ENCODE measurements at places on chromosomes 4 and X.

DNA sequence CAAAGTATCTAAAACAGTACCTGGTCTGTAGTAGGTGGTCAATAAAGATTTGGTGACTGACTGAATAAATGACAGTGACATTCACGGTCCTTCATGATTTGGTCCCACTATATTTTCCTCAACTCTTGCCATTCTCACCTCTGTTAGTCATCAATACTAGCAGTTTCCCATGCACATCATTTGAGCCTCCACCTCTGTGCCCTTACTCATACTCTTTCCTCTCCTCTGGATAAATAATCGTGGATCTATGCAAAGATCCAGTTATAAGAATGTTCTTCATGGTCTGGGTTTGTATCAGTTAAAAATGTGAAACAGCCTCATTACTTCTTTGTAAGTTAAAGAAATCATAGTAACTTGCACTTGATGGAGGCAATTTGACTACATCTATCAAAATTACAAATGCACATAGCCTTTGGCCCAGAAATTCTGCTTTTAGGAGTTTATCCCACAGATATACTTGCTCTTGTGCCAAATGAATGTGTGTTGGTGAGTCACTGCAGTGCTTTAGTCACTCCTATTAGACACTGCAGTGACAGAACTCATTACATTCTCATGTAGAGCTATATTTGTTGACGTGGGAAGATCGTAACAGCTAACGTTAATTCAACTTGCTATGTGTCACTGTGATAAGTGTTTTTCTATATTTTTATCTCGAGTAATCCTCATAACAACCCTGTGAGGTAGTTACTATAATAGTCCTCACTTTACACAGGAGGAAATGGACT is 121.9 kb upstream of the SMIM10 start:
- DNase-seq, result no peak

DNA sequence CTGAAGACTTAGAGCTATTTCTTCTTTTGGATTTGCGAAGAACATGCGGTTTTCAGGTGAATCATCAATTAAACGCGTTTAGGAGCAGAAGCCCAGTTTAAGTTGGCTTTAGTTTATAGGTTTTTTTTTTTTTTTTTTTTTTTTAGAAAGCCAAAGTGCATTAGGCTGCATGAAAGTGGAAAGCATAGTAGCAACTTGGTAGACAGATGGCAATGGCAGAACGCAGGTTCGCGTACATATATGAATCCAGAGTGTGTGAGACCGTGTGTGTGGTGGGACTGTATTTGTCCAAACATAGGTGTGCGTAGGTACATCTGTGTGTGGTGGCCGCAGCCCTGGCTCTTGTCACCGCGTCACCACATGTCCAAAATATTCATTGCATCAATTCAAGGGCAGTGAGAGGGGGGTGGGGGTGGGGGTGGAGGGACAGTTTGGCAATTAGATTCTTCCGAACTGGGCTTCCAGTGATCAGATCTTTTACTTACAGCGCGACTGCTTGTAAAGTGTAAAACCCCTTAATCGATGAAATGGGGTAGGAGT is 901 bp downstream of the JADE1 start:
- DNase-seq, result no peak

- no peak for DNase-seq
Measured at GRCh38 chr4:168558599-168558998, 61.7 kb downstream of the PALLD start.

DNA sequence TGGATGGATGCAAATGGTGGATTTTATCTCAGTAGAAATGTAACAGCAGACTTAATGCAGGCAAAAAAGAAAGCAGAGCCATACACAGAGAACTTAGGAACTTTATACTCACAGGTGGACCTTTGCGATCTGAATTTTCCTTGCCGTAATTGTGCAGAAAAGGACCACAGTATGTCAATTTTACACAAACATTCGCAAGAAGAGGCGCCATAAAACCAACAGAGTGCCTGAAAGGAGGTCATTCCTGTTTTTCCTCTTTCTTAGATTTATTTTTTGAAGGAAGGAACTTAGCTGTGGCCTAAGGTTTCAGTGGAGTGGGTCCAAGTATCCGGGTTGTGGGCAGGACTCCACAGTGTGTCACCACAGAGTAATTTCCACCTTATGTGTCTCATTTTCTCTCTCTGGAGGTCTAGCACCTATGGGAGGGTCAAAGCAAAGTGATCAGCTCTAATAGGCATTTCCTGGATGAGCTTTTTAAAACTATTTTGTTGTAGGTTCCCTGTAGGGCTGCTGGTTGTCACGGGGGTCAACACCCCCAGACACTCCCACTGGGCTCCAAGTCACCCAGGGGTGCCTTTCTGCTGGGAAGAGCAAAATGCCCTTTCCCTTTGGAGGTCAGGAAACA is 24.7 kb upstream of the PBDC1 start:
- no peak for DNase-seq

DNA sequence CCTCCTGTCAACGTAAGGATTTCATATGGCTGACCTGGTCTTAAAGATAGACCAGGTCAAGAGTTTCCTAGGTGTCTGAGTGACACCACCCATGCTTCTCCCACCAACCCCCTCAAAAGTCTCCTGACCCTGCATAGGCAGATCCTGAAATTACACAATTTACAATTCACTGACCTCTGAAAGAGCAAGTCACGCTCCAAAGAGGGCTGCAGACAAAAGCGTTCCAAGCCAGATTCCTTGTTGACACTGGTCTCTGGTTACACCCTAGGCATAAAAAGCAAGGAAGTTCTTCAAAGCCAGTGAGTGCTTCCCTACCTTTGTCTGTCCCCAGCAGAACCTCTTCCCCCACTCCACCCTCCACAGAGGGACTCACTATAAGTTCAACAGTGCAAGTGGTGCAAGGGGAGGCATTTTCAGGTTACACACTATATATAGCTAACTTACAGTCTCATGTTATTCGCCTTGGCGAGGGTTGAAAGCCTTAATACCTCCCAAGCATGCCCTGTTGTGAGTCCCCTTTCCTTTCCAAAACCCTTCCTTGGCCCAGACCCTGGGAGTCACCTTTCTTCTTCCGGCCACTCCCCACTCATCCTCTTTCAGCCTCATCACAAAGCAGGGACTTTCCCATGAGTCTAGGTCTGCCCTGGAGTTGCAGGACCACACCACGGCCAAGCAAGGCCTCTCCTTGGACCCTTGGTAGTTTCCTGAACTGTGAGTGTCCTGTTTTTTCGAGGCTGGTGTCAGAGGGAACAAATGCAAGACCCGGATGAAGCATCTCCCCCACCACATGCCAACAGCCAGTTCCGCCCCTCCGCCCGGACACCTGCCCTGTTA is 58.0 kb upstream of the KLF3 start:
- no peak for DNase-seq

DNA sequence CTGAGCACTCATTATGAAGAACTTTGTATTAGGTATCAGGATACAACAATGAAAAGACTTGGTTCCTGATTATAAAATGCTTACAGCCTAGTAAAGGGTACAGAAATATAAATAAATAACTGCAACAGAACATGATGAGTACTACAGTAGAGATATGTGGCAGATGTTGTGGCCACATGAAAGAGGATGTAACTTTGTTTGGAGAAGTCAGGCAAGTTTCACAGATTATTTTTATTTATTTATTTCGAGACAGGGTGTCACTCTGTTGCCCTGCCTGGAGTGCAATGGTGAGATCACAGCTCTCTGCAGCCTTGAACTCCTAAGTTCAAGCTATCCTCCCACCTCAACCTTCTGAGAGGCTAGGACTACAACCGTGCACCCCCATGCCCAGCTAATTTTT is 15.8 kb upstream of the UBE2K start:
- DNase-seq, result no peak

GRCh38 chrX:30151964-30152363 is 63.4 kb upstream of the MAGEB2 start:
- DNase-seq, result no peak

DNA sequence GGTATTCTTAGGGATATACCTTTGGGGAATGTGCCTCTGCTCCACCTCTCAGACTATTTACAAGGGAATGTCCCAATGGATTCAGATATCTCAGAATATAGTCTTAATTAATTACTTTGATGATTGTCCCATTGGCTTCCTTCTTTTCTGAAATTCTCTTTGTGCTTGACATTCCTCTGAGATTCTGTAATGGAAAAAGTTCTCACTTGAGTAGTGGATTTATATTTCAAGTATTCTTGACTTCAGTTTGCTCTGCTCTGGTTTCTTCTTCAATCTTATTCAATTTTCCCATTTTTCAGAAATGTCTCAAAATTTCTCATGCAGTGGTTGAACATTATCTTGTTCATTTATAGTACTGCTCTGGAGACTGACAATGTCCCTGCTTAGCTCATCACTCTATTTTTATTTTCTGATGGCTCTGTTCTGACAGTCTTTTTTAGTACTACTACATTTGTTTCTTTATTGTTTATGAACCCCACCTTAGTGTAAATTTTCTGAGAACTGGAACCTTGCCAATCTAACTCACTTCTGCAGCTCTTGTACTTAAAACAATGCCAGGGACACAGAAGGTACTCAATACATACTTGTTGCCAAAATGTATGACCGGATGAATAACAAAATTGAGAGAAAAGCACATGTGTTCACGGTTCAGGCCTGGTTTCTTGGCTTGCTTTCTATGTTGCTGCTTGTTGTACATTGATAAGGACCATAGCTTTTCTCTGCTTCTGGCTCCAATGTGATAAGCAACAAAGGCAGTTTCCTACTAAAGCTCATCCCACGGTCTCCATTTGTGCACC is 471.7 kb downstream of the GASK1B start:
- DNase-seq, result no peak

- no peak for DNase-seq
Measured at GRCh38 chrX:118538386-118538785, 42.8 kb downstream of the DOCK11 start.

DNA sequence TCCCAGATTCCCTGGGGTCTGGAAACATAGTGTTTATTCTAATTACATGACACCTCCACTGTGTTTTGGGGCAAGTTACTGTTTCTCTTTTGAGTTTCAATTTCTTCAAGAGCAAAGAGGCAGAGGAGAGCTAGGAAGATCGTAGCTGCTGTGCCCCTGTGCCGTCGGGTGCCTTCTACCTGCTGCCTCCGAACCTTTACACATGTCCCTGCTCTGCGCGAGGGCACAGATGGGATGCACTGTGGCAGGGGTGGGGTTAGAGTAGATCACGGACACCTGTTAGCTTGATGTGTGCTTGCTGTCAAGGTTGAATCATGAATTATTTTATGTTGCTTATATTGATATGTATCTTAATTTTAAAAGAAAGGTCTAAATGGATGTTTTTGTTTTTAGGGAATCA is 71.1 kb upstream of the MSANTD1 start:
- DNase-seq, result no peak

DNA sequence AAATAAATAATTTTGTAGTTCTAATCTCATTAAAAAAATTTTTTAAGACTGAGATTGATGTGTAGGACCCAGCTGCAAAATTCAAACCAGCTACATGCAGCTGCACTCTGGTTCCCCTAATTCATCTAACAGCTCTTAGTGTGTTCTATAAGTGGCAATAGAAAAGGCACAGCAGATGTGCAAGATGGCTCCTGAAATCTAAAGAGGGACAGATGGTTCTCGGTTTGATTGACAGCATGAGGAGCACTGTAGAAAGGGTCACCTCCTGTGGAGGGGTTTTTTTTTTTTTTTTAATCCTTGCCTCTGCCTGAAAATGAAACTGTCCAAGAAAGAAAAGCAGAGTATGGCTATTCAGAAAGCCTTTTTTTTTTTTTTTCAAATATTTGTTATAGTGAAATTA is 16.9 kb upstream of the OCIAD1 start:
- DNase-seq, result no peak

- no peak for DNase-seq
Measured at GRCh38 chrX:110004215-110004614, 1.3 kb downstream of the TMEM164 start.

- no peak for DNase-seq
Measured at GRCh38 chr4:104492183-104492771, 2.4 kb downstream of the CXXC4 start.

DNA sequence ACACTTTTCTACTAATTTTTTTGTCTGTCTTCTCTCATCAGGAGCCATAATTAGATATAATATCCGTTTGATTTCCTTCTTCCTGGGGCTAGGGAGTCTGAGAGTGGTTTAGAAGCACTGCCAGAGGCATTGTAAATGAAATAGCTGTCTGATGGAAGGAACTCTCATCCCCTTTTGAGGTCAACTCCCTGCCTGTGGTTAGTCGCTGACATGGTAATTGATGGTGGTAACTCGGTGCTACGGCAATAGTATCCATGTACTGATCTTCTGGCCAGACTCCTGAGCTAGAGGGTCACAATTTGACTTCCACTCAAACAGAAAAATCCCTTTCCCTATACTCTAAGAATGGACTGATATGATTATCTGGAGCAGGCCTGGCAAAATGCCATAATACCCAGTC is 108.1 kb upstream of the TRPC5 start:
- DNase-seq, result no peak

DNA sequence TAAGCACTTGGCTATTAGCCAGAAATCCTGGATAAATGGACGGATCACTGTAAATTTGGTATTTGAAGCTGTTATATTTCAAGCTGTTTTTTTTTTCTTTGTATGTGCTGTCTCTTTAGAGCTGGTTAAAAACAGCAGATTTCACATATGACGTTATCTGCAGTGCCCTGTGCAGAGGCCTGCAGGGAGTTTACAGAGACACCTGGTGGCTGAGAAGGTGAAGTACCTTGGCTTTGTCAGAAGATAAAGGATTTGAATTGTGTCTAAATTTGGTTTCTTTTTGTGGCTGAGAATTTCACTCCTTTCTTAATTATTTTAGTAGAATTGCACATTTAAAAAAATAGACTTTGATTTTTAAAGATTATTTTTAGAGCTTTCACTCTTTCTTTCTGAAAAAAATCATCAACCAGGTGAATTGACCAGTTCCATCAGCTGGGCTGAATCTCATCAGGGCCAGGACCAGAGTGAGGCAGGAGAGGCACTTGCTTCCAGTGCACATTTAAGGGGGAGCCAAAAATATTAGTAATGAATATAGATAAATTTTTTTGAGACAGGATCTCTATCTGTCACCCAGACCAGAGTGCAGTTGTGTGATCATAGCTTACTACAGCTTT is 9.6 kb upstream of the CHRNA9 start:
- no peak for DNase-seq

DNA sequence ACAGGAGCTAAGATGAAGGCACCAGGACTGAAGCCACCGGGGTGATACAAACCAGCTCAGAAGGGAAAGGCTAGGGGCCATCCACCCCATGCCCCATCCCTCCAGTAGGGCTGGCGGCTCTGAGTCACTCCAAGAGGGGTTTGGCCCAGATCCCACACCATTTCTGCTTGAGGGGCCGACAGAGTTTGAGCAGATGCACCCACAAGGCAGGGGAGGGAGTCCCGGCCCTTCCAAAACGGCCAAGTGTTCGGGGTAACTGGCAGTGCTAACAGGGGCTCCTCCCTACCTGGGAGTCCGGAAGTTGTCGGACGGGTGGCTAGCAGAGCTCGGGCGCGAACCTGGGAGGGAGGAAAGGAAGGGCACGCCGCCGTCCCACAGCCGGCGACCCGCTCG is 412 bp downstream of the SLC10A3 start:
- DNase-seq, result peak; percentile 54

- DNase-seq, result no peak
Measured at GRCh38 chrX:107552930-107553329, 75.4 kb upstream of the PRPS1 start.

- DNase-seq, result no peak
Measured at GRCh38 chr4:41455206-41455605, 82.8 kb upstream of the LIMCH1 start.

- DNase-seq, result no peak
Measured at GRCh38 chr4:189206953-189207352, 733.7 kb upstream of the FRG1 start.

All from hematopoietic multipotent progenitor cell (in vitro differentiated cells).